ENCODE measurements at places on chromosomes 5 and 9.

GRCh38 chr5:25862276-25862675 is 1176.1 kb downstream of the CDH9 start:
- no peak for DNase-seq

- DNase-seq = no peak
These were observed 248.1 kb downstream of the PDE4D start for GRCh38 chr5:59645380-59645779.

DNA sequence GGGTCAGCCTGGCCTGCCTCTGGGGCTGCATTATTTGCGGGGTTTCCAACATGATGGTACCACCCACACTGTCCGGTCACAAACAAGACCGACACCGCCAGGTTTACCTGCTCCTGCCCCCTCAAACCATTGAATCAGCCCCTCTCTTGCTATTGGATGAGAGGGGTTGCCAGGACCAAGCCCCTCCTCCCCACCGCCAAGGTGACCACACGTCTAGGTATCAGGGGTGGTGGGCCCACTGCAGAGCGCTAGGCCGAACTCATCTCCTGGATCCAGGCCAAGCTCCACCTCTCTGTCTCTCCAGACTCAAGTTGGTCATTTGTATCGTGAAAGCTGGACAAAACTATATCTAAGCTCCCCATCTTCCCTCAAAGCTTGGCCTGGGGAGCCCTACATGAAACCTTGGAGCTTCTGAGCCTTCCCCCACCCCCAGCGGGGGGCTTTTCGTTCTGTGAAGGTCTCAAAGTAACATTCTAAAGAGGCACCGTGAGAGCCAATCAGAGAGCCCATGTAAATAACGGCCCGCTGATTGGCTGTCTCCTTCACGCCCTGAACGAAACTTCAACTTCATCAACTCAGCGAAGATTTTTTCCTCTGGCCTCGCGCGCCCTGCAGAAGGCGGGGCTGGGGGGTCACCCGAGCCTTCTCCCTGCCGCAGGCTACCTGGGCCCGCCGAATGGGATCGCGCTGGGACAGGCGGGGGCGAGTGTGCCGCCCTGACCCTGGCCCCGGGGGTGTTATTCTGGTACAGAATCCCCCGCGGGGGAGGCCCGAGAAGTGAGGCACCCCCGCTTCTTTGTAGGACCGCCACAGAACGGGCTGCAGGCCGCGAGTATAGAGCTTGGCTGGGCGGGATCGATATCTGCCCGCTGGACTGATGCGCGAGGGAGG is 49.6 kb upstream of the PSD2 start:
- DNase-seq = peak; percentile 41

DNA sequence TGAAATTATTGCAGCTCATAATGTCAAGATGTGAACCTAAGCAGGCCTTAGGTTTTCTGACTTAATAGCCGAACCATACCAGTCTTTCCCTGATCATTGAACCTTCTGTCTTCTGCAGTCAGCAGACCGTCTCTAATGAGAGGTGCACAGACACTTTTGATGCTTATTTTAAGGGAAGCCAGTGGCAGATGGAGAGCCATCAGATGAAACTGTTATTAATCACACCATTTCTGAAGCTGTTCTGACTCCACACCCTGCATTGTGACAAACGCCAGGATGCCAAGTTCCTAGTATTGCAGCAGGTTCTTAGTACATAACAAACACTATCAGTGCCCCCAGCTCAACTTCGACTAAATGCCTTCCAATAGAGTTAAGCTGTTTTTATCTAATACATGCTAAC is 43.0 kb downstream of the PIK3R1 start:
- DNase-seq = no peak

DNA sequence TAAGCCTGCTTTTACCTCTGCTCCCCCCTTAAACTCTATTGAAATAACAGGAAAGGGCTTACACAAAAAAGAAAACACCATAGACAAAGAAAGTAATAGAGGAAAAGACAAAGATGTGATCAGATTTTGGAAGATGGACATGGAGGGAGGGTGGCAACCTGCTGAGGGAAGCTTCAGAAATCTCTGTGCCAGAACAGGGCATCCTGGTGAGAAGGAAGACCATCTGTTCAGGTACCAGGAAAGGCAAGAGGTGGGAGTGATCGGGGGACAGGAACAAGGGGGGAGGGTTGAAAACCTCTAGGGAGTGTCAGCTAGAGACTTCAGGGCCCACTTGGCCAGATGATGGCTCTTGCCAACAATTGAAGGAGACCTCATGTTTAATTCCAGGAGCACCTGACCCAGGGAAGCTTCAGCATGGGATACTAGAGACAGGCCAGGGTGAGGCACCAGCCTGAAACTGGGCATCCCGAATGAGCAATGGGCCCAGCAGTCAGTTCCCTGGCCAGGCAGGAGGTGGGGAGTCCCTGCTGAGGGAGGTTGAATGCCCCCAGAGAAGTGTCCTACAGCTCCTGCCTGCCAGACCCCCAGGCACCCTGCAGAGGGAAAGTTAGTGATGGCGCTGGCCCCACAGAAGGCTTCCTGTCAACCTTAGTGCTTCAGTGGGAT is 8.2 kb downstream of the SQSTM1 start:
- no peak for DNase-seq

Data from CD4-positive, alpha-beta T cell treated with Interleukin-4 for 4 hours (primary cell).